ENCODE measurements at places on chromosomes 5 and 9.

DNA sequence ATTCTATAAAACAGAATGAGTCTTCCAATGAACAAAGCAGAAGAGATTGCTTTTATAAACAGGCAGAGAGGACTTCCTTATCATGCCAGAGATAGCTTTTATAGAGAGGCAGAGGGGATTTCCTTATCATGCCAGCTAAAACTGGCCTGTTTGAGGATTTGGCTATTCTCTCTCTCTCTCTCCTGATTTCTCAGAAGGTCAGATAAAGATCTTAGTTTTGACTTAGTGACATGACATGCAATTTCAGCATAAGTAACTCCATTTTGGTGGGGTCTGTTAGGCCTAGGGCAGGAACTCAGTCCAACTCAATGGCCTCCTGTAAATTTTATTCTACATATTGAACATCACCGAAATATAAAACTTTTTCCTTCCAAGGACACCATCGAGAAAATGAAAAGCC is 31.5 kb upstream of the DENND4C start:
- no peak for DNase-seq

- no peak for DNase-seq
These were observed 98.5 kb upstream of the LMX1B start for GRCh38 chr9:126515001-126515872.

DNA sequence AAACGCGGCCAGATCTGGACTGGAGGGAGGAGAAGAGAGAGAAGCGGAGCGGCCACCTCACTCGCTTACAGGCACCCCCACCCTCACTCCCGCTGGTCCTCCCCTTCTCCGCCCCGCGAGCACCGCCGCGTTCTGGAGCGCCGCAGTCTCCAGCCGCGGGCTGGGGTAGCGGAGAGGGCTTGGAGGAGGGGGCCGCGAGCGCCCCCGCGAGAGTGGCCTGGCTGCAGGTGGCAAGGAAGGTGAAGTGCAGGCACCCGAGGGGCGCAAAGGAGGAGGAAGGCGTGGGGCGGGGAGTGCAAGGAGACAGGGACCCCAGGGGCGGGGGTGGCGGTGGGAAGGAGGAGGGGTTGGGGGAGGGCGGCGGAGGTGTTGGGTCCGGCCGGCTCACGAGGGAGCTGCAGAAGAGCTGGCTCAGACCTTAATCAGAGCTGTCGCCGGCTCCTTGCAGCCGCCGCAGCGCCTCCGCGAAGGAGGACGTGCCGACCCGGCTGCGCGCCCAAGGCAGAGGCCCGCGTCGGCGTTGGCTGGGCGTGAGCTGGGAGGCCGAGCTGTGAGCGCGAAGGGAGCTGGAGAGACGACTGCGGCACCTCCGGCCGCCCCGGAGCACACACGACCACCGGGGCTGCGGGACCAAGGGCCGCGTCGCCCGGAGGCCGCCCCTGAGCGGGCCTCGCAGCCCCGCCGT is at the start of gene DMRT3:
TSS of gene DMRT3 (plus strand) at position 398 of the 685 bp plus-strand sequence. CDS start 347 bp downstream, outside the sequence.
- no peak for DNase-seq

DNA sequence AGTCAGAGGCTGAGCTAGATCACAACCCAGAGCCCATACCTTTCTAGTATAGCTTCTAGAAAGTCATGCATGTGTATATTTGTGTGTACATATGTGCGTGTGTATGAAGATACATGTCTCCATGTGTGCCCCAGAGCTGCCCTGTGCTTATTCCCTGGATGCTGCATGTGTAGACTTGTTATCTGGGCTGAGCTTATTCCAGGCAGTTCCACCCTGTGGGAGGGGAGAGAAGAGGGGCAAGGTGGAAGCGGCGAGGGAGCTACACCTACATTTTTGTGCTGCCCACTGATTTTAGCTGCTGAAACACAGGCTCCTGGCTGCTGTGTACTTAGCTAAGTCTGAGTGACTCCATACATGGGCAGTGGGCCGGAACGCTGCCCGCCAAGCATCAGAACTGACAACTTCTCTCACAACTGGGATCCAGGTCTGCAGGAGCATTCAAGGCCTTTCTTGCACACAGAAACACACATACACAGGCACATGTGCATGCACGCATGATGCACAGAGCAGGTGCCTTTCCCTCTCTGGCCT is 38.0 kb upstream of the XPA start:
- DNase-seq = no peak

DNA sequence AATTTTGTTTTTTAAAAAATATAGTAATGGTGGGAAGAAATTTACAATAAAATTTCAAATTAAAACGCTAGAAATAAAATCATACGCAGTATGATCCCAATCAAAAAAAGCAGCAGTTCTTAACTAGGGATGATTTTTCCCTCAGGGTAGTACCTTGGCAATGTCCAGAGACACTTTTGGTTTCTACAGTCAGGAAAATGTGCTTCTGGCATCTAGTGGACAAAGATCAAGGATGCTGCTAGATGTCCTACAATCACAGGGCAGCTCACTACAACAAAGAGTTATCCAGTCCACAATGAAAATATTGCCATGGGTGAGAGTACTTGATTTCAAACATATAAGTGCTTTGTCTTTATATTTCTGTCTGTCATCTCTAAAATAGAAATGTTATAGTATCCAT is 400.2 kb upstream of the SGCD start:
- DNase-seq = no peak

DNA sequence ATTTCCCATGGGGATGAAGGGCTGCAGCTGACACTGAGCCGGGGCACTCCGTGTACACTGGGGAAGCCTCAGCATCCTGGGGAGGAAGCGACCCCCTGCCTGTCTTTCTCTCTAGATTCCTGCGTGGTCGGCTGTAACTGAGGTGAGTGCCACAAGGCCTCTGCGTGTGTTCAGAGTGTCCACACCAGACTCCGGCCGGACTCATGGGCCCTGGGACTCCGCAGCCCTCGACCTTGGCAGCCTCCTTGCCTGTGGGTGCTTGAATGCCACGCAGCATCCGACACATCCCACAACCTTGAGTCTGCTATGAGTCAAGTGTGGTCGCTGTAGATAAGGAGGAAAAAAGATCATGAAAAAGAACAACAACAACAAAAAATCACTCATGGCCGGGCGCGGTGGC is 23.4 kb downstream of the PAEP start:
- no peak for DNase-seq

- peak; percentile 26 for DNase-seq
These were observed 55.1 kb downstream of the WHRN start for GRCh38 chr9:114450181-114450580.
